LNCaP clone FGC (cell line): ENCODE measurements at places on chromosomes 11 and 22.

DNA sequence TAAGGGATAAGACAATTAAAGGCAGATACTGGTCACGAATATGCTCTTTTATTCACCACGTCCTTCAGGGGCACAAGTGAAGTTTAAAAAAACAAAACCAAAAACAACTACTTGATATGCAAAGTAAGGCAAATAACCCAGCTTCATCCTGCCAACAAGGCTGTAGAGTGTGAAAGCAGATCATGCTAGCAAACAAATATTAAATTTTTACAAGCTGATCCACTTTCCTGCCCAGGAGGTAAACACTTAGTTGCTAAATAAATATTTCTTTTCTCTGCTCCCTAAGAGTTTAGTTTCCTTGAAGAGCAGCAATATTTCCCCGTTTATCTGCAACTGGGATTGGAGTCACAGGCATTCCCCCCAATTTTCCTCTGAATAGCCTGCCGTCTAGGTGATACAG lies 300.2 kb downstream of the LARGE1 start:
- peak; percentile 92 for DNase-seq

DNA sequence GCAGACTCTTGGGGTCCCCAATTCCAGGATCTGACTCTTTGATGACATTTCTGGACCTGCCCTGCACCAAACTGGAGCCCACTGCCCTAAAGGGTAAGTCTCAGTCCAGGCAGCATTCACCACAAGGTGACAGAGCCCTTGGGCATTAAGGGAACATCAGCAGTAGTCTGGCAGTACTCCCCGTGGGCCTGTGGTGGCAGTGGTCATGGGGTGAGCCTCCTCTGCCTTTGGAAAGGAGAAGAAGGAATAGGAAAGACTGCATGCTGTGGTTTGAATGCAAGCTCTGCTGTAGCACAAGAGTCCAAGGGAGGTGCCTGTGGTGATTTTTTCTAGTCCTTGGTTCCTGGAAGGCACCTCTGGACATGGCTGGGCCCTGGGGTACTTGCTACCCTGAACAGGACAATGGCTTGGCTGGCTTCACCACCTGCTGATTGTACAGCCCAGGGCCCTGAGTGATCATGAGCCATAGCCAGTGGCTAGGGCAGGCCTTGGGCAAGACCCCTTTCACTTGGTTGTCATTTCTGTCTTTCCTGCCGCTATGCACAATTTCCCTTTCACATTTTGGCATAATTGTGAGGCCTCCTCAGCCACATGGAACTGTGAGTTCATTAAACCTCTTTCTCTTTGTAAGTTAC lies 160.7 kb upstream of the GRIA4 start:
- no peak for DNase-seq

DNA sequence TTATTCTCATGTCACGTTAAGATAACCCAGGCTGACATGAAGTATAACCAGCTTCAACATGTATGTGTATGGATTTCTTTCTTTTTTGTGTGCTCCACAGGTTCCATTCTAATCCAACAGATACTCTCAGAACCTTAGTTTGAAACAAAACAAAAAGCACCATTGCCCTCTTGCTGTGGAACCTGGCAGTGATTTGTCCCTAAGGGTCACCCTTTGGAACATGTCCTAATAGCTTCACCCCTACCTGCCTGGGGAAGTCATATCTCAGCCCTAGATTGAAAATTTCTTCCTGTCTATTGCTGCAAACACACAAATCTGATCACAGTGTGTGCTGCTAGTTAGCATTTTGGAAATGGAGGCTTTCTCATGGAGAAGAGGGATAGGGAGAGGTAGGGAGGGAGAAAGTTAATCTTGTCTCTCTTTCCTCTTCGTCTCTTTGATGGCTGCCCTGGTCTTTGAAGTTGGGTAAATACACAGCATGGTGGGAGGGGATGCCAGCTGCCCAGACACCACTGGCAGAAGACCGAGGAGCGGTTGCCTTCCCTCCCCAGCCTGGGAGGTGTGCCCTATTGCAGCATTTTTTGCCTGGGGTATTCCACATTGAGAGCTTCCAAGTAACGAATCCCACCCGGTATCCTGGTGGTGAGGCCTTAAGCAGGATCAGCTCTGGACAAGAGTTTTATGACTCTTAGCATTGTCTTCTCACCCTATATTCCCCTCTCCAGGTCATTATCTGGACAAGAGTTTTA lies 11.6 kb upstream of the CADM1 start:
- DNase-seq = no peak

DNA sequence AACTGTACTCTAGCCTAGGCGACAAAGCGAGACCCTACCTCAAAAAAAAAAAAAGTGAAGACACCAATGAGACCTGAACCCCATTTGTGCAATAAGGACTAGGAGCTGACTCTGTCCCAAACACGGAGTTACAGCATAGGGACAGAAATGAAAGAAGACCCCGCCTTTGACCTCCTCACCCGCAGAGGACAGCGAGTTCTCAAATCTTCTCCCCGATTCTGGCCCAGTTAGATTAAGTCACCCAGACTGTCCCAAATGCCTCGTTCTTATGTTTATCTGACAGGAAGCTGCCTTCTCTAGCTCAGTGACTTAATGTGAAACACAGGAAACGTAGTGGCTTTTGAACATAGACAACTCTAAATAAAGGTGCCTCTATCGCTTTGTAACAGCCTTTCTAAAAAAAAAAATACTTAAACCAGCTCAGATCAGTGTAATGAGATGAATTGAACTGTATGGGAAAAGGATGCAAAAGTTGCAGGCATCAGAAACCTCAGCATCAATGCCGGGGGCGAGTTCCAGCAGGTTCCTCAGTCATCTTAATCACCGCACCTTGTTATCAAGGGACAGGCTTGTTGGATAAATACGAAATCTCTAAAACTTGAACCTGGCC lies 10.6 kb downstream of the MYH9 start:
- no peak for DNase-seq

DNA sequence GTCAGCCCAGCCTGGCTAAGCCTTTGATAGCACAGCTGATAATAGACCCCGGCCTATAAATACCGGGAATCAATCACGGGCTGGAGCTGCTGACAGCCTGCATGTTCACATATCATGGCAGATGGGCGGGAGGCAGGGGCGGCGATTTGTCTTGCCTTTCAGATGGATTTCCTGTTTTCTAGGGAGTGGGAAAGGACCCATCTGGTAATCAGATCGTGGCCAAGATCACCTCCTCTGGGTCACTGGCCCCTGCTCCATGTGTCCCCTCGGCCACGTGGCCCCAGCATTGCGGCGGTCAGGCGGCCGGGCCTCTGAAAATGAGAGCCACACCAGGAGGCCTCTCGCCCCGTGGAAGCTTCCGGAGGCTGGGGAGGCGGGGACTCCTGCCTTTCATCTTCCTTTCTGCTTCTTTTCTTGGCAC lies 36.6 kb downstream of the SMIM38 start:
- DNase-seq = no peak

GRCh38 chr11:32059686-32060462 lies 31.0 kb upstream of the RCN1 start:
- DNase-seq = no peak

DNA sequence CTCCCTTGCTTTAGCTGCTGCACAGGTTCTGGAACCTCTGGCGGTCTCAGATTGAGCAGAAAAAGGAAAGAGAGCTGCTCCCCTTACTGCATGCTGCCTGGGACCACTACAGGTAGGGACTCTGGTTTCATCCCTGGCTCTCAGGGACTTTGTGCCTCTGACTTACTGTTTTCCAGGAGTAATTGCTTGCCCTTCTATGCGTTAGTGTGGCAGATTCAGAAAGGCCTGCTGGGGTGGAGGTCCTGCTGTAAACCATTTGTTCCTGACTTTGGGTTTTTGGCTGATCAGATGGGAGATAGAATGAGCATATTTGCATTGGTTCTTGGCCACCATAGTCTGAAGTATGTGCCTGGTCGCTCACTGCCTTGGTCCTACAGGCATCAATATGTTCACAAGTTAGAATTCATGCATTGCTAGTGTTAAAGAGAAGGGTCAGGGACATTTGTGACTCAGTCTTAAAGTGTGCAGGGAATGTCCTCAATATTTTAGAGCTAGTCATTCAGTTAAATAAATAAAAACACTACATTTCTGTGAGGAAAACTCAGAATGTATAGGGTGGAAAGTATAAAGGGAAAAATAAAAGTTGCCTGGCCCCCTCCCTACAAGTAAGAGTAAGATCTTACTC lies 78.0 kb downstream of the PISD start:
- no peak for DNase-seq

GRCh38 chr11:116786966-116787365 lies 857 bp downstream of the ZPR1 start:
- DNase-seq = no peak

- DNase-seq = peak; percentile 74
Measured at GRCh38 chr22:49917974-49918910, at the start of the genes ALG12 and CRELD2. ALG12 (minus strand) TSS chr22:49918438; CDS start chr22:49913765, 4,673 bp downstream. CRELD2 (plus strand) TSS chr22:49918634; CDS start chr22:49918770, 136 bp downstream.
